ENCODE measurements at places on chromosomes 6 and 20.

DNA sequence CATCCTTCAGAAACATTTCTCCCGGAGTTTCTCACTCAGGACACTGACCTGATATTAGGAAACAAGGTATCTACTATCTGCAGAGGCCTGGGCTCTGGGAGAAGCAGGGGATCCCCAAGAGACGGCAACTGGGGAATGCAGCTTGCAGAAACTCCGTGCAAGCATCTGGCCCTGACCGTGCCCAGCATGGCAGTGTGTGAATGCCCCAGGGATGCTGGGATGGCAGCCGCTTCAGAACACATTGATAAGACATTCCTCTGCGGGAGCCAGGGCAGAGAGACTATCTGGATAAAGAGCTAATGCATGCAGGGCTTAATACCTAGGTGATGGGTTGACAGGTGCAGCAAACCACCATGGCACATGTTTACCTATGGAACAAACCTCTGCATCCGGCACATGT, 55.4 kb downstream of the NFATC2 start:
- DNase-seq = no peak

DNA sequence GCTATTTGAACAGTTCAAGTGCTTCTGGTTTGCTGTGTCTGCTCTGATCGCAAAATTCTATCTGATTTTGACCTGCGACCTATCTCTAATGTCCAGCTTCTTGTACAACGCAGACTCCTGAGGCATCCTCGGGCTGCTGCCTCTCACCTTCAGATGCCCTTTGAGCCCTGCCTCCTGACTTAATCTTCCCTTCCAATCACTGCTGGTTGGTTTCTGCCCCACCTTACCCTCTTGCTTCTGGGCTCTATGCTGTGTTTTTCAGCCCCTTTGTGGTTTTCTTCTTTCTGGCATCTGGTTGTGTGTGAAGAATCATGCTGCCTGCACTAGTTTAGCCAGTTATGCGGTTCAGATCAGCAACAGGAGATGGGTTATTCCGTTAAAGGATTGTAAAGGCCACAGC, 131.2 kb upstream of the THEMIS start:
- no peak for DNase-seq

DNA sequence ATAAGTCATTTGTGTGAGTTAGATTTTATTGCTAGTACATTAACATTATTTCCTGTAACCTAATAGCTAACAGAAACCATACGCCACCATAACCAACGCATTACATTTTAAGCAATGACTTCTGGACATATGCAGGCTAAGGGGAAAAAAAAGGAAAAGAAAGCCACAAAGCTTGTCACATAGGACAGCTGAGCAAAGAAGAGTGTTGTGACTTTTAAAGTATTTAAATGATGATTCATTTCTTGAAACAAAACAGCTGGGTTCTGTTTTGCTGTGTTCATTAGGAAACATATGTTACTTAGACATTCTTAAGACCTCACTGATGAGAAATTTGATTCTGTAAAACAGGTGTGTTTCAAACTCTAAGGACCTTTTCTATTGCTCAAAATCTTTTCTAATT, 171.4 kb downstream of the COL9A1 start:
- DNase-seq = no peak

DNA sequence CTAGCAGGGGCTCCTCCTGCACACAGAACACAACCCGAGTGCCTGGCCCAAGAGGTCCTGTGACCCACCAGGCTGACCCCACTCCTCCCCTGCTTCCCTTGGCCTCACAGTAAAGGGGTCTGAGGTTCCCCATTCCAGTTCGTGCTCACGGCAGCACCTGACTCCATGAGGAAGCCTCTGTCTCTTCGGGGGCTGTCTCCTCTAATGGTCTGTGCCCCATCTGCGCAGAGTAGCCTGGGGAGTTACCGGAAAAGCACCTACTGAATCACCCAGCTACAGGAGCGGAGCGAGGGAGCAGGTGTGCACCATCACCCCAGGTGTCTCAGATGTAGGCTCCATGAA, 93.2 kb downstream of the ASXL1 start:
- DNase-seq = no peak

- no peak for DNase-seq
These were observed 2.4 kb downstream of the CEP85L start for GRCh38 chr6:118648866-118649554.

GRCh38 chr6:11931296-11932035, 80.6 kb upstream of the HIVEP1 start:
- no peak for DNase-seq

DNA sequence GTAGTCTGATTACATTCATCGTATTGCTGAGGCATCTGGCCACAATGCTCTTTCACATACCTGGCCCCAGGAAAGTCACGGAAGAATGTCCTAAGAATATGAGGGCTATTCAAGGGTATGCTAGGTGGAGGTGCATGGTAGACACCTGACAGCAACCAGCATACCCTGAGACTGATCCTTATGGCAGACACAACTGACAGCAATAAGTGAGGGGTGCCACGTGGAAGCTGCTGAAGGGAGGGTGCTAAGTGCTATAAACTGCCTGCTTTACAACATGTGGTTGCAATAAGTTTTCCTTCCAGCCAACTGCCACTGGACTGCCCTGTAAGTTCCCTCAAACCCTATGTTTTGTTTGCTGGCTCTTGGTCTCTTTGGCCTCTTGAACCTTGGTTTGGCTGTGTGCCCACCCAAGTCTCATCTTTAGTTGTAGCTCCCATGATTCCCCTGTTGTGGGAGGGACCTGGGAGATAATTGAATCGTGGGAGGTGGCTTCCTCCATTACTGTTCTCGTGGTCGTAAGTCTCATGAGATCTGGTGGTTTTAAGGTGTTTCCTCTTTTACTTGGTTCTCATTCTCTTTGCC, 201.3 kb upstream of the MOCS1 start:
- DNase-seq = no peak

DNA sequence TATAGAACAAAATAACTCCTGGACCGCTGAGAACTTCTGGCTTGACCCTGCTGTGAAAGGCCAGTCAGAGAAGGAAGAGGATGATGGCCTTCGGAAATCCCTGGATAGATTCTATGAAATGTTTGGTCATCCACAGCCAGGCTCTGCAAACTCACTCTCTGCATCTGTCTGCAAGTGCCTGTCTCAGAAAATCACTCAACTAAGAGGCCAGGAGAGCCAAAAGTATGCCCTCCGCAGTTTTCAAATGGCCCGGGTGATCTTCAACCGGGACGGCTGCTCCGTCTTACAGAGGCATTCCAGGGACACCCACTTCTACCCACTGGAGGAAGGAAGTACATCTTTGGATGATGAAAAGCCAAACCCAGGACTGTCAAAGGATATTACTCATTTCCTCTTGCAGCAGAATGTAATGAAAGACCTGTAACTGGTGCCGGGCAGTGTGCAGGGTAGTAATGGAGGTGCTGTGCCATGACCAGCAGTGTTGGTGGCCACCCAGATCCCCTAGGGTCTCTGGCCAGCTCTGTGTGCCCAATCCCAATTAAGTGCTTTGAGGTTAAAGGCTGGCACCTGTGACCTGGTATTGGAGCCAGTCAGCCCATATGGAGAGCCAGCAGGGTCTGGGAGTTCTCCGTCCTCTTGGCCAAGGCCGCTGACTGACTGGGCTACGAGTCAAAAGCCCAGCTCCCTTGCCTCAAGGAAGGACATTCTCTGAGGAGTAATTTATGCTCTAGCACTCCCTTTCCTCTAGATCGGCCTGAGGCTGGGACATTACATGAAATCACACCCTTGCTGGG, 87.1 kb downstream of the TRMT6 start:
- no peak for DNase-seq
